ENCODE measurements at places on chromosomes 6 and 20.
A peak's percentile ranks its signal among the peaks of the same experiment; 100 is the strongest.

GRCh38 chr20:44897133-44897532 lies 11.6 kb downstream of the YWHAB start:
- no peak for DNase-seq

GRCh38 chr20:38123021-38123587 lies 42.0 kb downstream of the TGM2 start:
- DNase-seq: peak; percentile 85

GRCh38 chr6:116522896-116523295 lies 11.5 kb downstream of the CALHM5 start:
- no peak for DNase-seq

DNA sequence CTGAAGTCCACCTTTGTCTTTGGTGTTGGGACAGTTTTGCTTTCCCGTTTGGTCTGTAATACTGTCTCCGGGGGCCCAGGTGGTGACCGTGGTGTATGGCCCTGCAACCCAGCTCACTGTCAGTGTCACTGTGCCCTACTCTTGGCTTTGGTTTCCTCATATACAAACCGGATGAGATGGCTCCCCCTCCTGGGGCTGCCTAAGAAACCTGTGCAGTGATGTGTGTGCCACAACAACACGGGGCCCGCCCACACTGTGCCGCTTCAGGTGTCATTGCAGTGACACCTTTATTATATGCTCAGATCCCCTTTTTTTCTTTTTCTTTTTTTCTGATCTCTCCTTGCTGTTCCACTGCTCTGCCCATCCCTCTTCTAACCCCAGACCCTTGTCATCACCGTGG lies 73.9 kb downstream of the RAMACL start:
- DNase-seq: no peak

- peak; percentile 16 for DNase-seq
These were observed 24.9 kb downstream of the CITED2 start for GRCh38 chr6:139349464-139350020.

GRCh38 chr6:170436209-170436809 lies 116.8 kb downstream of the PSMB1 start:
- DNase-seq: no peak

GRCh38 chr20:3312940-3313682 lies 74.1 kb upstream of the SLC4A11 start:
- DNase-seq: peak; percentile 75

DNA sequence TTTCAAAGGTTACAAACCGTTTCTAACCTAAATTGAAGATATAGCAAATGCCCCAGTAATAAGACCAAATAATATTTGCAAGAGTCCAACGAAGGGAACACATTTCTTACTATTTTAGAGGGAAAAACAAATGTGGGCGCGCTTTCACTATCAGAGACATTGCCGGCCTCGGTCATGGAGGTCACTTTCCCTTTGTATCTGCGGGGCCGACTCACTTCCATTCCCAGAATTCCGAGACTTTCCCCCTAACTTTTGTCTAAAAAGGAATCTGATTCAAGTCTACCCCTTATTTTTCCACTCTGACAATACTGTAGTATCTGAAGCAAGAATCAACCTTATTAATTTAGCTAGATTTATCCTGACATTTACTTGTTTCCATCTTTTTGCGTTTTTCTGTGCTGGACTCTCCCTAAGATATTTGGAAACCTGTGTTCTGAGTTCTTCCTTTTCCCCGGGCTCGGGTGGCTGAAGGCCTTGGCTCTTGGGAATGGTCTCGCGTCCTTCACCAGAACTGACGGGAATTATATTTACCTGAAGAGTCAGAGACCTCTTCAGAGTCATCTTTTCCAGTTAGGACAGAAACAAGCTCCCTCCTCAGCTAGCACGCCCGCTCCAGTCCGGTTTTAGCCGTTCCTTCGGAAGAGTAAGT lies 71.8 kb upstream of the ZNF184 start:
- DNase-seq: no peak

DNA sequence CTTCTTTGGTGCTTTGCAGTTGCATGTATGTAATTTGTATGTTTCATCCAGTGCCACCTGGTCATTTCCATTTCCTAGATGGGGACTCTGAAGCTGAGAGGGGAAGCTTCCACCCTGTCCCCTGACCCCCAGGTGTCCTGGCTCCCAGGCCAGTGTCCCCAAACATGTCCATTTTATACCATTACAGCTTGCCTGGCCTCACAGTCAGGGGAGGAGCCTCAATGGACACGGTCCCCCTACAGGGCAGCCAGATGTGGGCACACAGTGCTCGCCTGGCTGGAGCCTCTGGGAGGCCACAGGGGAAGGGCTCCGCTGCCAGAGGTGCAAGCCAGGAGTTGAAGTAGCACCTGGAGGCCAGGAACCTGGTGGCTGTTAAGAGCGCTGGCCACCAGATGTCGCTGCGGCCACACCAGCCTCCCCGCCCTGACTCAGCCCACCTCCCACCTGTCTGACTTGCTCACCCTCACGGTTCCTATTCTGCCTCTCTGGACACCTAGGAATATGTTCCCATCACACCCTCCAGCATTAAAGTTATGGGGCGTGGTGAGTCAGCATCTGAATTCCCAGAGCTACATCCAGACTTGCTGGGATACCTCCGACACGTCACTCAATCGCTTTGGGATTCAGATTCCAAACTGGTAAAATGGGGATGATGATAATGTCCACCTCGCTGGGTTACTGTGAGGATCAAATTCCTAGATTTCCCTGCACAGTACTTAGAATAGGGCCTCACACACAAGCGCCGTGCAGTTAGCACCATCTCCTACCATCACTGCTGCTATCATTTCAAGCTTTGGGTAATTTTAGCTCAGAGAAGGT lies 107.4 kb downstream of the SULF2 start:
- peak; percentile 44 for DNase-seq

DNA sequence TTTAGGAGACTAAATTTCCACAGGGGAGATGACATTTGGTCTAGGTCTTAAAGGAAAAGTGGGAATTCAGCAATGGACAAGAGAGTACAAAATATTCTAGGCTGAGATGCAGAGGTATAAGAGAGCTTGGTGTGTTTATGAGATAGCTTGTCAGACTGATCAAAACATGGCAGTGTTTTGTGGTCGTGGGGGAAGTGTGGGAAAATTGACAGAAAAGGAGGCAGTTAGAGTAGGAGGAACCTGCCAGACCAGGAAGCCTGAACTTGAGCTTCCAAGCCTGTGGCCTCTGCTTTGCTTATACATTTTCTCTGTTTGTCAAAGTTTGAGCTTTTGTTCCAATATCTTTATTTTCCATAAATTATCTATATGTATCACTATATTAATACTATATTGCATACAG lies 69.5 kb upstream of the MAP3K7 start:
- DNase-seq: no peak

DNA sequence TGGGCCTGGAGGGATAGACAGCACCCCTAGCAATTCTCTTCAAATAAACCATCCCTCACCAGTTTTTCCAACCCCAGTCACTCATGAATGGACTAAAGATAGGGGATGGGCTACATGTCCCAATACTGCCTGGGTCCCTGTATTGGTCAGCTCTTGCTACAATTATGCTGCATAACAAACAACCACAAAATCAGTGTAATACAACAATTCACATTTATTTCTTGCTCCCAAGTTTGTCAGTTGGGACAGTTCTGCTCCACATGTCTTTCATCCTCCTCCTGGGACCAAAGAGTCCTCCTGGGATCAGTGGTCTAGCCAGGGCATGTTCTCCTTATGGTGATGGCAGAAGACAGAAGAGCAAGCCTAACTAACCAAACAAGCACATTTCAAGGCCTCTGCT lies 91.7 kb upstream of the MYL9 start:
- no peak for DNase-seq

DNA sequence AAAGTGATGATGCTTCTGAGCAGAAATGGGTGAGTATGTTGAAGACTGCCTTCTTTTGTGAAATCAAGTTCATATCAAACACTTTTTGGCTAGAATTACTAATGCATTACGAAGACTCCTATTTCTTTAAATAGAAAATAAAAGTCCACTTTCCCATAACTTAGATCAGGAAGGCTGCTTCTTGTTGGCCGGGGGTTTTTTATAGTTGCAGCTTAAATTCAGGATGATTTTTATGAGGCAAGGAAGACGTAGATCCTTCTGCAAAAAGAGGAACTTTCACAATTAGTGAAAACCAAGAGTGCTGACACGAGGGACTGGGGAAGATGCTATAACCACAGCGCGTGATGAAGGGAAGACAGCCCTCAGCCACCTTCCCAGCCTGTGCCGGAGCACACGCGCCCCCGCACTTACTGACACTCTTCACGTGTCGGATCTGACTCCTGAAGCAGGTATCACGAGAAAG lies 206.1 kb upstream of the PRDM1 start:
- no peak for DNase-seq

DNA sequence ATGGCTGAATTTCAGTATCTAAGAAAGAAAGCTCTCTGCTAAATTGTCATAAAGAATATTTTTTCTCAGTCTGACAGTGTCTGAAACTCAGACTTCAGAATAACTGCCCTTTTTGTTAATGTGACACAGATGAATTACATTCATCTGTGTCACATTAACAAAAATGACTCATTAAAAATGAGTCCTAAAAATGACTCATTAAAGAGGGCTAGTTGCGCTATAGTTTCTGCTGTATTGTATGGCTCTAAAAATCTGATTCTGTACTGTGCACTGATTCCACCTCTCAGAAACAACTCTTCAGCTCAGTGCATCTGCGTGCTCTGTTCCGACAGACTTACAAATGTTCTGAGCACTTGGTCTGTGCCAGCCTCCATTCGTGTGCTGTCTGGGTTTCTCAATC lies 15.0 kb downstream of the RNF114 start:
- peak; percentile 87 for DNase-seq

- DNase-seq: no peak
These were observed 15.2 kb upstream of the TAAR5 start for GRCh38 chr6:132604635-132605152.

- DNase-seq: peak; percentile 94
These were observed 114.3 kb downstream of the GJA1 start for GRCh38 chr6:121549736-121550135.

DNA sequence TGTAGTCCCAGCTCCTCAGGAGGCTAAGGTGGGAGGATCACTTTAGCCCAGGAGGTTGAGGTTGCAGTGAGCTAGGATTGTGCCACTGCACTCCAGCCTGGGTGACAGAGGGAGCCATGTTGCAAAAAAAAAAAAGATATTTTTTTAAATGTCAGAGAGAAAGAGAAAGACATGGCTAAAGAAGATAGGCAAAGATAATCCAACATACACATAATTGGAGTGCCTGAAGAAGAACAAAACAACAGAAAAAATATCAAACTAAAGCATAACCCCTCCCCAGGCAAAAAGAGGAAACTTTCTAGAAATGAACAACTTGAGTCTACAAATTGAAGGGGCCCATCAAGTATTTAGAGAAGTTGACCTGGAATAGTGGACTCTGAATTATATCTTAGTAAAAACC lies 14.0 kb upstream of the GRM4 start:
- no peak for DNase-seq
